B cell (primary cell): ENCODE measurements at places on chromosomes 16 and 17. TPM values are rescaled to one million over a fixed set of nuclear protein-coding genes. Genes with fewer than 3 reads are reported as not detected.
A peak's percentile ranks its signal among the peaks of the same experiment; 100 is the strongest.

Gene CNGB1
- not detected in 2 replicates for total RNA-seq

GRCh38 chr17:73770849-73771229 lies 126.6 kb upstream of the SDK2 start:
- H3K4me3 ChIP-seq: no peak overlapping the region
- no peaks in the 10 kb centered on the region for H3K27me3 ChIP-seq
- no peak for DNase-seq
- no peaks in the 10 kb centered on the region for H3K4me1 ChIP-seq
- H3K27ac ChIP-seq: no peak overlapping the region
- H3K36me3 ChIP-seq: no peaks in the 10 kb centered on the region

DNA sequence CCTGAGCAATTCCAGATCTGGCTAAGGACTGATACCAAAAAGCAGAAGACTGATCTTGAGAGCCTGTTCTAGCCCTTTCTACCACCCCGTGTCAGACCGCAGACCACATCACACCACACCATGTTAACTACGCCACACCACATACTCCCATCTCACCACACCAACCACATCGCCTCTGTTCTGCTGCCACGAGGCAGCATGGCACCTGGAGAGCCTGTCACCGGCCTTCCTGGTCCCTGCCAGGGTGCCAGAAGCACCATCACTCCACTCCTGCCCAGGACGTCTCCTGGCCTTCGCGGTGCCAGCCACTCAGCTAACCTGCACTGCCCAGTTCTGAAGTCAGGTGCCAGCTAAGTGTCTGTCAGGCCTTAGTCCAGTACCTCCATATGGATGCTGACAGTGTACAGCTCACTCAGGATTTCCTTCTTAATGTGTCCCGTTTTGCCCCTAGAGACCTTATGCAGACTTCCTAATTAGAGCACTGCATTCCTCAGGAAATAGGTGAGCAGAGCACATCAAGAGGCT lies 37.2 kb upstream of the BCAR1 start:
- no peaks in the 10 kb centered on the region for H3K36me3 ChIP-seq
- DNase-seq: no peak
- H3K4me3 ChIP-seq: no peak overlapping the region
- peaks cover 4% of the 10 kb centered on the region for H3K27me3 ChIP-seq
- no peaks in the 10 kb centered on the region for H3K4me1 ChIP-seq

GRCh38 chr17:46057366-46057765 lies 58.3 kb downstream of the STH start:
- H3K4me3 ChIP-seq: no peak overlapping the region
- no peaks in the 10 kb centered on the region for H3K4me1 ChIP-seq
- no peak overlapping the region for H3K27ac ChIP-seq
- no peak for DNase-seq
- H3K36me3 ChIP-seq: peaks cover 27% of the 10 kb centered on the region

DNA sequence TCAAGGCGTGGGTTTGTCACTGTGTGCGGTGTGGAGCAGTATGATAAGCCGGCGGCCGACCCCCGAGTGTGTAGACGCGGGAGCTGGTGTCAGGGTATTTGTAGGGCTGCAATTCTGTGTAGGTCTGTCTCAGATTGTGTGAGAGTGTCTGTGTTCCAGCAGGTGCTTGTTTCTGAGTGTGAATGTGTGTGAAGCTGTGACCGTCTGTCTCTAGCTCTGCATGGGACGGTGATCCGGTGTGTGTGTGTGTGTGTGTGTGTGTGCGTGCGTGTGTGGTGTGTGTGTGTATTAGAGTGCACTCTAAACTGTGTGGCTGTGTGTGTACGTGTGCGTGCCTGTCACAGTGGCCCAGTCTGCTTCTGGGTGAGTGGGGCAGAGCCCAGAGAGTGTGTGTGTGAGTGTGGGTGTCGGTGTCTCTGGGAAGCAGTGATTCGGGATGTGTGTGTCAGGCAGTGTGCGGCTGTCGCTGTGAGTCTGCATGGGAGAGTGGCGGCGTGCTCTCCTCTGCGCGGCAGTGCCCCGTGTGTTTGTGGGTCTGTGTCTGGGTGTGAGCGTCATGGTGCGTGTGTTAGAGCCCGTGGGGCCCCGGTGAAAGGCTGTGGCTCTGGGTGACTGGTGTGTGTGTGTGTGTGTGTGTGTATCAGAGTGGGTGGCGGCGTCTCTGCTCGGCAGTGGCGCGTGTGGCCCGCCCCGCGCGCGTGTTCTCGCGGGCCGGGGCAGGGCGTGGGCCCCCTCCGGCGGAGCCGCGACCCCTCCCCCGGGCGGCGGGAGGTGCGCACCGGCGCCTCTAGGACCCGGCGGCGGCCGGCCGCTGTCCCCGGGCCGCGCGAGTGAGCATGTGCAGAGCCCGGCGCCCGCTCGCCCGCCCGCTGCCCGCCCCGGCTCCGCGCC lies at the start of gene WSCD1:
TSS of gene WSCD1 (plus strand) at position 841 of the 891 bp plus-strand sequence. CDS start 10,280 bp downstream, outside the sequence.
- no peaks in the 10 kb centered on the region for H3K36me3 ChIP-seq
- no peak within 1 kb of the TSS for H3K27ac ChIP-seq
- H3K27me3 ChIP-seq: peaks cover 16% of the 10 kb centered on the region
- peaks cover 7% of the 10 kb centered on the region for H3K4me1 ChIP-seq

Gene SLC22A31
- not detected in 2 replicates for total RNA-seq

GRCh38 chr17:50596191-50597037 lies 35.9 kb downstream of the CACNA1G start:
- H3K36me3 ChIP-seq: no peaks in the 10 kb centered on the region
- H3K27ac ChIP-seq: no peak overlapping the region
- peaks cover 4% of the 10 kb centered on the region for H3K27me3 ChIP-seq
- H3K4me1 ChIP-seq: no peaks in the 10 kb centered on the region
- no peak for DNase-seq

DNA sequence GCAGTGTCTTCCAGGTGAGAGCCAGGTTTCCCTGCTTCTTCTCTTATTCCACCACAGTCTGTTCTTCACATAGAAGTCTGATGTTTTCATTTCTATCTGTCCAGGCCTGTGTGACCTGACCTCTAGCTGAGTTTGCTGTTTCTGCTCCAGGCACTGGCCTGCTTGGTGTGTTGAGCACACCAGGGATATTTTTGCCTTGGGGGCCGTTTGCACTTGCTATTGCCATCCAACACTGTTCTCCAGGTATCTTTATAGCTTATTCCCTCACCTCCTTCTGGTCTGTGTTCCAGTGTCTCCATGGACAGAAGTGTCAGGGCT lies 41.4 kb downstream of the MRTFB start:
- no peaks in the 10 kb centered on the region for H3K27me3 ChIP-seq
- H3K4me3 ChIP-seq: no peak overlapping the region
- DNase-seq: no peak
- H3K27ac ChIP-seq: no peak overlapping the region
- no peaks in the 10 kb centered on the region for H3K36me3 ChIP-seq

- H3K4me3 ChIP-seq: no peak overlapping the region
- H3K4me1 ChIP-seq: no peaks in the 10 kb centered on the region
- no peak for DNase-seq
- H3K36me3 ChIP-seq: no peaks in the 10 kb centered on the region
These were observed 61.3 kb downstream of the NKD1 start for GRCh38 chr16:50609471-50609870.

Gene BEAN1
- not detected in 2 replicates for total RNA-seq

DNA sequence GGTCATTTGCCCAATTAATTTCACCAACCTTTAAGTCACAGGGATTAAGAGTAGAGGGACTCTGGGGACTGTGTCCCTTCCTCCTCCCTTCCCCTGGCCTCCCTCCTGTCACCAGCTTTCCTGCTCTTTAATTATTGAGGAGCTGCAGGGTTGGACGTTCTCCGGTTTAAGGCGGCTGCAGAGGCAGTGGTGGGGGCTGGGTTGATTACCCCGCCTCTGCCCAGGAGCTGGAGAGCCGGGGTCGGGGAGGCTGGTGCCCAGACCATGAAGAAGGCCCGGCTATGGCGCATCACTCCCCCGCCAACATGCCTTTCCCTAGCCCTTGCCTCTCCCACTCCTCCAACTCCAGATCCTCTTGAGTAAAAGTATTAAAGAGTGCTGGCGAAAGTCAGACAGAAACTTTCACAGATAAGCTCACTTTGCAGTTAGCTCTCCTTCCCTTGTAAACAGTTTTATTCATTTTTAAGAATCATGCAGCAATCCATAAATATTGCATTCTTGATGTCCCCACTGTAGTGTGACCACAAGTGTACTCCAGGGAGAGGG lies 1.1 kb upstream of the FOXJ1 start:
- peaks cover 60% of the 10 kb centered on the region for H3K4me1 ChIP-seq
- no peak overlapping the region for H3K4me3 ChIP-seq
- H3K27me3 ChIP-seq: no peaks in the 10 kb centered on the region
- no peak for DNase-seq

- peak; percentile 40 for DNase-seq
- H3K4me1 ChIP-seq: peaks cover 10% of the 10 kb centered on the region
- H3K27ac ChIP-seq: no peak overlapping the region
- peaks cover 4% of the 10 kb centered on the region for H3K27me3 ChIP-seq
- no peaks in the 10 kb centered on the region for H3K36me3 ChIP-seq
These were observed 35.2 kb downstream of the CIBAR2 start for GRCh38 chr16:85077039-85077438.

- H3K4me3 ChIP-seq: no peak overlapping the region
- no peaks in the 10 kb centered on the region for H3K27me3 ChIP-seq
- DNase-seq: peak; percentile 31
- peaks cover 92% of the 10 kb centered on the region for H3K4me1 ChIP-seq
- H3K27ac ChIP-seq: peak overlapping the region; percentile 96
These were observed 6.7 kb downstream of the SNN start for GRCh38 chr16:11674818-11675560.

DNA sequence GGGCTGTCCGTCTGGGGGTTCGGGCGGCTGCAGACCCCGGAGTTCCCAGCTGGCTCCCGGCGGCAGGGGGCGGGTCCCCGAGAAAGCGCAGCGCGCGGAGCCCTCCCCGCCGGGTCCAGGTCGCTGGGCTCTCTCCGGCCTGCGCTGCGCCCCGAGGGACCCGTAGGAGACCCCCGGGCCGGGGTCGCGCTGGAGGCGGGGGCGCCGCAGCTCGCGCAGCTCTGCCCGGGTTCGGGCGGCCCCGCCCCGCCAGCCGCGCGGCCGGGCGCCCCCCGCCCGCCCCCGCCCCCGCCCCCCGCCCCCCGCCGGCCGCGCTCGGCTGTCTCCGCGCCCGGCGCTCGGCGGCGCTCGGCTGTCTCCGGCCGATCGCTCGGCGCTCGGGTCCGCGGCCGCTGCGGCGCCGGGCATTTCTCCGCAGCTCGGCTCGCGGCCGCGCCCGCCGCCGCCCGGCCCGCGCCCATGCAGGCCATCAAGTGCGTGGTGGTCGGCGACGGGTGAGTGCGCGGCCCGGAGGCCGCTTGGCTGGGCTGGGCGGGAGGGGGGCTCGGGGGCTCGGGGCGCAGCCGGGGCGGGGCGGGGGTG lies at the start of gene RAC3:
TSS of gene RAC3 (plus strand) at position 376 of the 582 bp plus-strand sequence. CDS start at position 460, 84 bp downstream.
- no peak within 1 kb of the TSS for H3K4me3 ChIP-seq
- peaks cover 27% of the 10 kb centered on the region for H3K4me1 ChIP-seq
- peaks cover 39% of the 10 kb centered on the region for H3K27me3 ChIP-seq
- no peaks in the 10 kb centered on the region for H3K36me3 ChIP-seq

- H3K36me3 ChIP-seq: no peaks in the 10 kb centered on the region
- peaks cover 12% of the 10 kb centered on the region for H3K4me1 ChIP-seq
These were observed 33.1 kb upstream of the HERPUD1 start for GRCh38 chr16:56898847-56899246.

- no peak overlapping the region for H3K27ac ChIP-seq
- no peak for DNase-seq
- H3K4me1 ChIP-seq: no peaks in the 10 kb centered on the region
- no peaks in the 10 kb centered on the region for H3K27me3 ChIP-seq
These were observed 387.0 kb upstream of the PSMD7 start for GRCh38 chr16:73909529-73910035.
